ENCODE measurements at places on chromosomes 2 and 18. TPM values are rescaled to one million over a fixed set of nuclear protein-coding genes. Genes with fewer than 3 reads are reported as not detected.

GRCh38 chr2:73415906-73416305 lies 30.3 kb downstream of the ALMS1 start:
- DNase-seq: no peak

MYO7B gene
- total RNA-seq: 0.11 TPM

ACOXL gene
- total RNA-seq: 8.9 TPM

DNA sequence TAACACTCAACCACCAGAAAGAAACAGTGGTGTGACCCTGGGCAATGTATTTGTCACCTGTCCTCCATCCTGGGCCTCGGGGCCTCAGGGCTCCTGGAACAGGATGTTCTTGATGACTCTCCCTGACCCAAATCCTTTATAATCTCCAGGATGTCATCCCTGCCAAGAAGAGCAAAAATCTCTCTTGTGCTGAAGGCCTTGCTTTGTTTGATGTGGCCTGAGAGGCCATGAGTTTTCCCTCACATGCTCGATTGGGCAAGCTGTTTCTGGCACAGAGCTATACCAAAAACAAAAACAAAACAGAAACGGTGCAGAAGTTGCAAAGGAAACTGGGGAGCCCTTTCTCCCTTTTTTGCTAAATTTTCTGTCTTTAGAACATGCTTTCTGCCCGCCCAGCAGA lies 35.7 kb upstream of the ST3GAL5 start:
- DNase-seq: no peak

DNA sequence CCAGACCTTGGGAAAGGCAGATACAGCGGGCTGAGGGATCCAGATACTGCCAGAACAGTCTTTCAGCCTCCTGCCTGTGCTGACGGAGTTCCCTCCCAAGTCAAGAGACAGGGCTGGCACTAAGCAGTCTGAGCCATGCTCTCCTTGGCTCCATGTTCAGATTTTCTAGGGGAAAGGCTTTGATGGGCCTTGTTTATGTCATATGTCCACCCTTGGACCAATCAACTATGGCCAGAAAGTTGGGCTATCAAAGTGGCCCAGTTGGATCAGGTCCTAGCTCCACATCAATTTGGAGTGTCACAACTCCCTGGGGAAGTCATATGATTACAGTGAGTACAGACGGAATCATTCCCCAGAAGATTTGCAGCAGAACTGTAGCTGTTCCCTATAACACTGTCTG lies 152.0 kb downstream of the GREB1L start:
- DNase-seq: no peak

TPO gene
- total RNA-seq: not detected

CNDP1 gene
- not detected for total RNA-seq

GRCh38 chr2:32965523-32966171 lies 18.9 kb downstream of the LTBP1 start:
- DNase-seq: no peak

- no peak for DNase-seq
Measured at GRCh38 chr2:56812432-56812831, 628.6 kb downstream of the CCDC85A start.

GRCh38 chr2:161028581-161028980 lies 131.6 kb upstream of the TANK start:
- DNase-seq: no peak

DNA sequence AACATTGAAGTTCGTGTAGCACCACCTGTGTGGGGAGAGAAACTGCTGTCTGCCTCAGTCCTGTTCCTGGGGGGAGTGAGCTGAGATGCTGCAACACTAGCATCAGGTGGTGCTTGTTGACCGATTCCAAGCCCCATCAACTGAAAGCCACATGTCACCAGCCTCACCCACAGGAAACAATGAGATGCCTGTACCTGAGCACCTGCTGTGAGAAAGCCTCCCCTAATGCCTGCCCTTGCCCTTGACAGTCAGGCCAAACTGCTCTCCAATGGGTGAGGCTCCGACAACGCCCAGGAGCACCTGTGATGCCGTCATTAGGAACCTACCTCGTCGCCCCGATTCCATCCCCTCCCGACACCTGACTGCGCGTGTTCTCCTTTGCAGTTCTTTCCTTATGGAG lies 104.6 kb downstream of the SMC6 start:
- no peak for DNase-seq

EML4 gene
- 84.6 TPM for total RNA-seq

- peak; percentile 97 for DNase-seq
Measured at GRCh38 chr2:127649684-127650040, 3.7 kb downstream of the GPR17 start.

GRCh38 chr2:151691631-151692030 lies 42.6 kb downstream of the NEB start:
- DNase-seq: no peak

DNA sequence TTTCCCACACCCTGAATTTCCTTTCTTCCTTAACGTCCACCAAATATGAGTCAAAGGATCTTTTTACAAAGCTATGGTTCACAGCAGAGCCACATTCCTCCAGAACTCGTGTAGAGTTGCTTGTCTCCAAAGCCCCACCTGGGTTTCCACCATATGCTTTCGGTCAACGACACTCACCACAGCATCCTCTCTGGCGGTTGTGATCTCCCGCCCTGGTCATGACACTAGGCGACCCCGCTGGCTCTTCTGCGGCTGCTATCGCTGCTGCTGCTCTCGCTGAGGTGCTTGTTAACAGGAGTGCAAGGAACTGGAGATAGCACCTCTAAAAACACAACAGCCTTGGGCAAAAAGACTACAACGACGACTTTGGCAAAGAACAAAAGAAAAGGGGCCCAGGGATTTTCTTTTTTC lies 340 bp downstream of the SLC40A1 start:
- DNase-seq: peak; percentile 84

FAP gene
- not detected for total RNA-seq

- DNase-seq: no peak
Measured at GRCh38 chr18:36047521-36047920, 19.8 kb downstream of the RPRD1A start.

- DNase-seq: no peak
Measured at GRCh38 chr2:238646803-238647202, 201.1 kb upstream of the TWIST2 start.

GRCh38 chr2:45030553-45030952 lies 21.3 kb upstream of the SIX2 start:
- DNase-seq: no peak

DNA sequence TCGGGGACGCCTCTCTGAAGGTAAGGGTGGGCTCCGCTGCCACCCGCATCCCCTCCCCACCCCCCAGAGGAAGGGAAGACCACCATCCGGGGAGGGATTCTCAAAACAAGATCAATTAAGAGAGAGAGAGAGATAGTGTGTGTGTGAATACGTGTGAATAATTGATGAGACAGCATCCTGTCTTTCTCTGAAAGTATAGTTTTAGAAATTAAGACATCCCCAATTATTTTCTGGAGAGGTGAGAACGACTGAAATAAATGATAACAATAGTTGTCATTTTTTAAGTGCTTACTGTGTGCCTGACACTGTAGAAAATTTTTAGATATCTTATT lies 751 bp downstream of the IL18R1 start:
- DNase-seq: no peak
